ENCODE measurements at places on chromosomes 2 and 18.

DNA sequence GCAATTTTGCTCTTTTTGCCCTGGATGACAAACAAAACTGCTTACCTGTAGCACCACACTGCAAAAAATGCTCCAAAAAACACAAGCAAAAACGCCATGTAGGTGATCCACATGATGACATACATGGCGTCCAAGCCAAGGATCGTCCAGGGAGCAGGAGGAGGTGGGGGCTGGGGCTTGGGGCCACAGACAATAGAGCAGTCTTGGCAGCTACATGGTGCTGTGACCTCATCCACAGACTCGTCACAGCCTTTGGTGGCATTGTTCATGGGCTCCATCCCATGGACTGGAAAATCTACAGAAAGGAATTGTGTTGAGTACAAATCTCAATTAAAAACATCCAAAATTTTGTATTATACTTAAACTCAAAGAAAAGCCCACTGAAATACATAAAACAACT, 26.1 kb downstream of the NPC1 start:
- no peak for DNase-seq

DNA sequence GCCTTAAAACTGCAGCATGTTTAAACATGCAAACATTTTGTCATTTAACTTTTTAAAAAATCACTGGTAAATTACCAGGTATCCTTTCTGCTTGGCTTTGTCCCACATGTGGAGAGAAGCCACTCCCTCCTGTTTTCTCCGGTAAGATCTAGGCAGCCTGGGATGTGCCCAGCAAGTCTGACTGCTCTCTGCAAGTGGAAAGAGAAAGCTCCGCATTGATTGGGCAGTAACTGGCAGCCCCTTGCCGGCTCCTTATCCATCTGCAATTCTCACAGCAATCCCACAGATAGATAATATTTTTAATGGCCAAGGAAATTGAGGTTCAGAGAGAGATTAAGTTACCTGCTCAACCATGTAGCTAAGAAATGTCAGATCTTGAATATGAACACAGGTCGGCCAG, 136.1 kb downstream of the TMEM200C start:
- DNase-seq, result no peak

GRCh38 chr2:237171396-237171795, 85.7 kb downstream of the COPS8 start:
- no peak for DNase-seq

- no peak for DNase-seq
Observed at GRCh38 chr2:218046238-218046637, 22.8 kb upstream of the RUFY4 start.

DNA sequence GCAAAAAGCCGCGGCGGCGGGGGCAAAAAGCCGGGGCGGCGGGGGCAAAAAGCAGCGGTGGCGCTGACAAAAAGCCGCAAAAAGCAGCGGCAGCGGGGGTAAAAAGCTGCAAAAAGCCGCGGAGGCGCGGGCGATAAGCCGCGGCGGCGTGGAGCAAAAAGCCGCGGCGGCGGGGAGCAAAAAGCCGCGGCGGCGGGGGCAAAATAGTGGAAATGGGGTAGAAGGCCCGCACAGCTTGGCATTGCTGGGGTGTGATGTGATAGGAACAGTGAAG, 450.1 kb downstream of the ANKRD30B start:
- DNase-seq, result no peak

DNA sequence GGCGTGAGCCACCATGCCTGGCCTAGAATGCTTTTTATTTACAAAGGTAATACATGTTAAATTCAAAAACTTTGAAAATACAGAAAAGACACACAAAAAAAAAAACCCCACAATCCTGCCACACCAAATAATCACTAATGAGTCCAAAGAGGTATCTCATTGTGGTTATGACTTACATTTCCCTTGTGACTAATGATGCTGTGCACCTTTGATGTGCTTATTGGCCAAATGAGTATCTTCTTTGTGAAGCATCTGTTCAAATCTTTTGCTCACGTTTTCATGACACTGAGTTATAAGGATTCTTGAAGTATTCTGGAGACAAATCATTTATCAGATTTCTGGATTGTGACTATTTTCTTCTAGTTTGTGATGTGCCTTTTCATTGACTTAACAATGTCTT, 6.4 kb upstream of the NLRC4 start:
- no peak for DNase-seq

DNA sequence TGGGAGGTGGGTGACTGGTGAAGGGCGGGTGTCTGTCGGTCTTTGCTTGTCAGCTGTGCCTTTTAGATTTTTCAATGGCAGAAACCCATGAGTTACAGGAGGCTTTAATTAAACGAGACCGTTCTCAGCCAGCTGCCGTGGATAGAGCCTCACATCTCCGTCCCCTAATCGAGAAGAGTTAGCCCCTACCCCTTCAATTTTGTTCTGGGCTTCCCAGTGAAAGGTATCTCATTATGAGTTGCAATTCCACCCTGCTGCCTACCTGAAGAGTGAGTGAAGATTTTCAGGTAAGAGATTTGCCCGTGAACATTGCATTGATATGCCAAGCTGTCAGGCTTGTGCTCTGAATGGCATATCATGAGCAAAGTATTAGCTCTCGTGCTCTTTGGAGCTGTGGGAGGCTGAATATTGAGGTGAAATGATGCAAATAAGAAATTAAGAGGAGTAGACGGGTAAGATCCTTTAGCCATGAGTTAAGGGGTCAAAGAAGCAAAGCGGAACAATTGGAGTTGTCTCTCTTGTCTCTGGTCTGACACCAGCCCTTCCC, 118.7 kb upstream of the MSTN start:
- no peak for DNase-seq

- no peak for DNase-seq
Observed at GRCh38 chr2:207315131-207315530, 149.4 kb upstream of the KLF7 start.

- peak; percentile 29 for DNase-seq
Observed at GRCh38 chr2:113324684-113325160, 46.0 kb upstream of the PAX8 start.

- DNase-seq, result no peak
Observed at GRCh38 chr2:3644246-3644525, 13.8 kb upstream of the ALLC start.

- no peak for DNase-seq
Observed at GRCh38 chr2:57407772-57408201, 638.8 kb upstream of the VRK2 start.

DNA sequence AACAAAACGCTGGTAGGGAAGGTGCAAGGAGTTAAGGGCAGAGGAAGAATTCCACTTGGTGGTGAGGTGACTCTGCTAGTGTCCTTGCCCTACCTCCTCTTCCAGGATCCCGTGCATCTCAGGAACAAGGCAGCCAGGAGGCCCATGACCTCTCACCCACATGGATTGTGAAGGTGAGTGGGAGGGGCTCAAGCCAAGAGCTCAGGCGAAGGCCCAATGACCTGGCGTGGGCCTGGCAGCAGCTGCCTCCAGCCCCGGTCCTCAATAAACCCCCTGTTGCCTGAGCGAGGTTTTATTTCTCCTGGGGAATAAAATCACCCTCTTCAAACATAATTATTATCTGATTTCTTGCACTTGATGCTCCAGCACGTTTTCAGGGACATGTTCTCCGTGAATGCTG, 28.2 kb downstream of the LAMA1 start:
- no peak for DNase-seq

- DNase-seq, result no peak
Observed at GRCh38 chr2:230942920-230943896, 18.2 kb upstream of the GPR55 start.

GRCh38 chr2:223306371-223306770, 254.4 kb downstream of the KCNE4 start:
- DNase-seq, result no peak

GRCh38 chr2:150075831-150076230, 411.6 kb downstream of the RND3 start:
- DNase-seq, result no peak

DNA sequence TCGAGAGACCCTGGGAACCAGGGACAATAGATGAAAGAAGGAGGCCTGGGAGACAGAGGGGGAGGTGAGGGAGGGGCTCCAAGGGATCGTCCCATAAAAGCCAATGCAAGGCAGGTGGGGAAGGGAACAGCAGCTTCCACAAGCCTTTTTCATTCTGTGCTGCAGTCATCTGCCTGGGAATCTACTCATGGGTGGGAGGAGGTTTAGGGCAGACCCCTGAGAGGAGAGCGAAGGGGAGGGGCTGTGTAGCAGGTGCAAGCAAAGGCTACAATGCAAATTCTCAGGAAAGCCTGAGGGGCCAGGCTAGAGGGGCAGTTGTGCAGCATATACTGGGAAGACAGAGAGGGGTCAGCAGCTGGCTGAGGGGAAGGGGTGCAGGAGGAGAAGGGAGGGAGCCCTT, 135.4 kb downstream of the SETBP1 start:
- DNase-seq, result no peak

GRCh38 chr2:14143435-14143834, 489.1 kb upstream of the LRATD1 start:
- DNase-seq, result no peak

DNA sequence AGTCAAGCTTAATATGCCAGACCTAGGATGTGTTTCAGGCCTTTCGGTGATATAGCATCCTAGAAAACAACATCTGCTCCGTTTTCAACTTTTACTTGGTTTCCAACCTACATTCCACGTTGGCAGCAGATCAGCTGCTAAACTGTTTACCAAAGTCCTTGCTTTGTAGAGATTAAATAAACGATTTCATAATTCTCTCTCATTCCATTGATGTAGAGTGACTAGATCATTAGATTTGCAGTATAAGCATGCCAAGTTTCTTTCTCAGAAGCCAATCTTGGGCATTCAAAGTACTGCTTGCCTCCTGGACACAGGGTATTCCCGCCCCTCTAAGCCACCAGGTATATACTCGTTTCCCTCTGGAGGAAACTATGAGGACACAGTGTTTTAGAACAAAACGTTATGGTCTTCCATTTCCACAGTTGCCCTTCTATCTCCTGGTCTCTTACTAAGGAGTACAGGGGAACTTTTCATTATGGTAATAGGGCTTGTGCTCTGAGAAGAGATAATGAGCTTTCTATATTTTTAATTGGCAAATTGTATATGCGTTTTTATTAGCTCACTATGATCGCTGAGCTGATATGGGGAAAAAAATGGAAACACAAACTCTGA, 10.5 kb upstream of the INSIG2 start:
- DNase-seq, result no peak

GRCh38 chr2:174773215-174773614, 8.9 kb upstream of the CHRNA1 start:
- DNase-seq, result no peak

DNA sequence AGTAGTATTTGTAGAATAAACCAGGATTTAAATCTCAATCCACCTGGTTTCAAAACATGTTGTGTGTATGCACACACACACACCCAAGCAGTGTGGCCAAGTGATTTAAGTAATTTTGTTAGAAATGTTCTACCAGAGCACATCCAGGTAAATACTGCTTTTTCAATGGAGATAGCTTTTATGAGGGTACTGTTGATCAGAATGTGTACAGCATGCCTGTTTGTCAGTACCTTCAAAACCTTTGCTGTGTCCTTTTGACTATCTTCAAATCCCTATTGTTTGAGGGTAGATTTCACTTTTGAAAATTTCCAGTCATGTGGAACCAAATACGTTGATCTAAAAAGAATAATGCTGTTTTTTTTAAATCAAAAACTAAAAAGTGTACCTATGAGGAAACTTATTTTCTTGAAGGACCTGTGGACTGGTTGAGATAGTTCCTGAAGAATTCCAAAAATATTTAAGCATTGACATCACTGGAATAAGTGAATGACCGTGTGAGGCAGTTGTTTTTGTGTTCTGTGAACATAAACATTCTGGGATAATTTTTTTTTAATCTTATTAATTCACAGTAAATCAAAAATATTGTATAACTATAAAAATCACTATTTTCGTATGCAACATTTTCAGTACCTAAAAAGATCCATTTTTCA, 70.9 kb downstream of the PTRHD1 start:
- DNase-seq, result no peak

DNA sequence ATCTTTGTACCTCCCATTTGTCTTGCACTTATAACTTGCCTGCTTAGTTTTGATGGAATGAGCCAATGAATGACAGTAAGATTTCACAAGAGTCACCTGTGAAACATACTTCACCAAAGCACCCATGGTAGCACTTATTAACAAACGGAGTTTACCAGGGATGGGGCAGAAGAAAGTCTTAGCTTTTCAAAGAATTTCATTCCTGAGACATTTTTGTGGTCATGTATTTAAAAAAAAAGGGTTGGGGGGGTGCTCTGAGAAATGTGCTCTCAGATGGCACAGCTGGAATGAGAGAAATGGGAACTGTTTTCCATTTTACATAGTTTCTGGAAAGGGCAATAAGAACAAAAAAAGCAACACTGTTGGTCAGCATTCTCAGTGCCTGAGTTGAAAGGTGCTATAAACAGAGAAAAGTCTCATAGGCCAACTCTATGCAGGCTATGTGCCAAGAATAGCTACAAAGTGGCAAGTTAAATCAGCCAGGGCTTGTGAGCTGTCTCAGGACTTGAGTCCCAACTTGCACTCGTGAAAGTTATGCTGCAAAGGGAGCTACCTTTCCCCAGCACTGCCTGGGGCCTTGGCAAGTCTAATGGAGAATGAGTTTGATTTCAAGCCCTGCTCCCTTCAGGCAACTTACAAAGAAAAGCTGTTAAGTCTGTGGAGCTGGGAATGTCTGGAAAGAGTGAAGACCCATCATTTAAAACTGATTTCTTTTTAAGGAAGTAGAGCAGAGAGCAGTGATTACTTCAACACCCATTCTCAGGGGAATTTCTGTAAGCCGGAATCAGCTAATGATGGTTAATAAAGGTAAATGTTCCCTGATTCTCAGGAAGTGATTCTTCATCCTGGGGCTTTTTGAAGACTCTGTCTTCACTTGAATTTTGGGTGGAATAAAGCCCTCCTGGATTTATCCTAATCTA, 170.6 kb downstream of the SLC8A1 start:
- no peak for DNase-seq

GRCh38 chr2:3290655-3291054, 87.0 kb downstream of the EIPR1 start:
- DNase-seq, result no peak

DNA sequence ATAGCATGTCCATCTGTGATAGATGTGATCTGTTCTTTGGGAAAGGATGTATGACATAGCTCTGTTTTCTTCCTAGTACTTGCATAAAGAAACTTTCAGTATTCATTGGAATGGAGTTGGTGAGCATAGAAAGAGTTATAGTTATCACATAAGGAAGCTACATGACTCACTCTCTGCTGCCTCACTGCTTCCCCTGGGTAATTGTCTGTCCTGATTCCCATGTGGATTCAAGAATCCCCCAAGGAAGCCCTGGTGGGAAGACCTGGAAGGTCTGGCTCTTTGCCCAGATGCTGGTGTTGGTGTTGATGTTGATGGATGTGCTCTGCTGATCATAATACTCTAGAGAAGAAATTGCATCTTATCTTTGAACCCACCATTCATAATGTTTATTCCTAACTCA, 60.6 kb downstream of the PTPN4 start:
- DNase-seq, result no peak

- no peak for DNase-seq
Observed at GRCh38 chr2:56749152-56749752, 565.5 kb downstream of the CCDC85A start.

GRCh38 chr18:59877361-59877760, 22.4 kb upstream of the PMAIP1 start:
- no peak for DNase-seq

DNA sequence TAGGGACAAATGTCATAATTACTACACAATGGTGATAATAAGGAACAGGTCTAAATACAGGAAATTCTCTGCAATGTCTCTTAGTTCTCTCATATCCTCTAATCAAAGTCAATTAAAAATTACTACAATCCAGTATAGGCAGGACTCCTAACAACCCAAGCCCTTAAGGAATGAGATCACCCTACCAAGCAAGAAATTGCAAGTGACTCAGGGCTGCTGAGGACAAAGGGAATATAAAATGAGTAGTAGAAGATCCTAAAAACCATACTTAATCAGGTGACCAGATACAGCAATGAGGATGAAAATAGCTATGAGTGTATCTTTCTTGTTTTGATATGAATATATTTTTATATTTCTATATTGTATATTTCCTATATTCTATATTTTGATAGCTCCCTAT, 250.0 kb upstream of the DCC start:
- DNase-seq, result no peak
